ENCODE measurements at places on chromosomes 1 and 21. TPM values are rescaled to one million over a fixed set of nuclear protein-coding genes. Genes with fewer than 3 reads are reported as not detected.
A peak's percentile ranks its signal among the peaks of the same experiment; 100 is the strongest.

The CSF3R gene
- not detected for total RNA-seq

The UBASH3A gene
- total RNA-seq, result 75.3 TPM

The ANXA9 gene
- total RNA-seq, result 0.23 TPM

DNA sequence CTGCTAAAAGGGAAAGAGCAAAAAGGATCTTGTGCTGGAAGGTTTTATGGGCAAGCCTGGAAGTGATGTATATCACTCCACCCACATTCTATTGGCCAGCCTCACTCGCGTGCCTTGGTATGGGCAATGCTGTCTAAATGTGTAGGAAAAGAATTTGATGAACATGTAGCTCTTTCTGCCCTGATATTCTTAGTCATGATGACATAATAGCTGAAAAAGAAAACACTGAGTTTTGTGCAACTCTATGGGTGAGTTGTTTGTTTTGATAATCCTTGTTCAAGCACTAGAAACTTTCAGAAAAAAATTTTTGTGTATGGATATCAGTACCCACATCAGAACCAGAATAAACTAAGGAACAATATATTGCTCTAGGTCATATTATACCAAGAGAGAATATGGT is 231.5 kb upstream of the ST6GALNAC5 start:
- no peaks in the 10 kb centered on the region for H3K27me3 ChIP-seq
- DNase-seq, result no peak
- no peaks in the 10 kb centered on the region for H3K4me1 ChIP-seq
- no peak overlapping the region for H3K4me3 ChIP-seq
- H3K36me3 ChIP-seq, result no peaks in the 10 kb centered on the region
- H3K27ac ChIP-seq, result no peak overlapping the region

- no peak overlapping the region for H3K27ac ChIP-seq
- no peak overlapping the region for H3K4me3 ChIP-seq
- DNase-seq, result no peak
Observed at GRCh38 chr1:90557706-90558105, 159.4 kb downstream of the BARHL2 start.

GRCh38 chr1:202283379-202283844 is 58.3 kb downstream of the UBE2T start:
- DNase-seq, result no peak
- H3K36me3 ChIP-seq, result no peaks in the 10 kb centered on the region
- H3K4me1 ChIP-seq, result peaks cover 15% of the 10 kb centered on the region
- peaks cover 24% of the 10 kb centered on the region for H3K27me3 ChIP-seq

DNA sequence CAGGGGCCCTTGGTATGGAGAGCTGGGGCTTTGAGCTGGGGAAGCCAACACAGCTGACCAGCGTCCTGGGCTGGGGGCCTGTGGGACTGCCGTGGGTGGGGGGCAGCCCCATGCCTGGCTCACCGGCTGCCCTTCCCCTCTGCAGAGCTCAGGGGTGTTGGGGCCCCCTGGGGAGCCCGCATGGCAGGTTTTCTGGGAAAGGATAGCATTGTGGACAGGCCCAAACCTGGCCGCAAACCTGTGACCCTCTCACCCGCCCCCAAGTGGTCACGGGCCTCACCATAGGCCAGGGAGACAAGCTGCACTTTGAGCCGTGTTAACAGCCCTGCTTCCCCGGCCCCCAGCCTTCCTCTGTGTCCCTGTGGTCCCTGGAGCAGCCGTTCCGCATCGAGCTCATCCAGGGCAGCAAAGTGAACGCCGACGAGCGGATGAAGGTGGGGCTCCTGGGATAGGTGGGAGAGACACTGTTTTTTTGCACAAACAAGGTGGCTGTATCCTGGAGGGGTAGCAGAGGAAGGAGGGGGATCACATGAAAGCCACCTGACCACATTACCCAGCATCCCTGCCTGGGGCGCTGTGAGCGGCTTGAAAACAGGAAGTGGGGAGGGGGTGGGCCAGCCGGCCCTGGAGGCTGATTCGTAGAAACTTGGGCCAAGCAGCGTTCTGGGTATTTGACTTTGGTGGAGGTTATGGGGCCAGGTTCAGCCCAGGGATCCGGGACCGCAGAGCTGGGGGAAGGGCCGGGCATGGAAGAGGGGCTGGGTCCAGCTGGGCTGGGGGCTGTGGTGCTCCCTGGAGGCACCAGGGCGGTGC is 65.9 kb downstream of the PIK3CD start:
- H3K27ac ChIP-seq, result peak overlapping the region; percentile 96
- H3K36me3 ChIP-seq, result peaks cover 78% of the 10 kb centered on the region
- peaks cover 78% of the 10 kb centered on the region for H3K4me1 ChIP-seq
- DNase-seq, result peak; percentile 98
- H3K4me3 ChIP-seq, result peak overlapping the region; percentile 87

Data from activated CD8-positive, alpha-beta memory T cell treated with anti-CD3 and anti-CD28 coated beads, Interleukin-2, amount 10 ng/mL, durations not matched to agents 7 days and 5 days (primary cell).